ENCODE measurements at places on chromosomes 11 and 22.
A peak's percentile ranks its signal among the peaks of the same experiment; 100 is the strongest.

DNA sequence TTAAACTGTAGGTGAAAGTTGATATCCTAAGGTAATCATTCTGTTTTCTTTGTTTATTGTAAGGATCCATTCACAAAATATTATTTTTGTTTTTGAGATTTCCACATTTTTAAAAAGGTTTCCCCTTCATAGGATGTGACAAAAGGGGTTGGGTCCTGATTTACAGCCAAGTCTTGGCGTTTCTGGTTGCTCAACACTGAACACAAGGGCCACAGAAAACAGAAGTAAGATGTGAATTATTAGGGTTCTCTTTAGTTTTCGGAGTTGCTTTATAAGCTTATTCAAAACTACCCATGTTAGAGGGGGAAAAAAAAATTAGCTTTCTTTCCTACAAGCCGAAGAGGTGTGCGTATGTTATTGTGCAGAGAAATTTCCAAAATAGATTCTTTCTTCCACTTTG is 30.0 kb upstream of the FLI1 start:
- no peak for DNase-seq

- DNase-seq: peak; percentile 34
Observed at GRCh38 chr22:31926969-31927368, 17.4 kb upstream of the YWHAH start.

DNA sequence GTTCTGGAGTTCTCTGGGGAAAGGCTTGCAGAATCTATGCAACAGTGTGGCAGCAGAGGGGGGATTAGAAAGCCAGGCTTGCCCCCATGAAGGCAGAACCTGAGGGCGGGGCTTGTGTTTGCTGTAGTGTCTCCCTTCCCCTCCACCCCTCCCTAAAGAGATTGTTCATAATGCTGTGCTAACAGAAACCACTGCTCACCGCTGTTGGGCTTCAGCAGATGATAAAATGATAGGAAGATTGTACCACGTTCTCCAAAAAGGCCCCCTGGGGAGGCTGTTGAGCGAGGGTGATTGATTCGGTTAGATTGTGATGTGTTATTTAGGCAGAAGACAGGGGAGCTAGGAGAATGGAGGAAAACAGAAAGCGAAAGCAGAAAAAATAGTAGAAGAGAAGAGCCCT is 215.2 kb upstream of the NCAM1 start:
- DNase-seq: no peak

- peak; percentile 70 for DNase-seq
Observed at GRCh38 chr11:108958368-108959104, 293.7 kb downstream of the DDX10 start.

- DNase-seq: no peak
Observed at GRCh38 chr11:68927280-68928135, 23.8 kb downstream of the IGHMBP2 start.

- no peak for DNase-seq
Observed at GRCh38 chr11:12474871-12475270, 97.5 kb downstream of the PARVA start.

- no peak for DNase-seq
Observed at GRCh38 chr11:85776951-85777602, 33.9 kb downstream of the SYTL2 start.

DNA sequence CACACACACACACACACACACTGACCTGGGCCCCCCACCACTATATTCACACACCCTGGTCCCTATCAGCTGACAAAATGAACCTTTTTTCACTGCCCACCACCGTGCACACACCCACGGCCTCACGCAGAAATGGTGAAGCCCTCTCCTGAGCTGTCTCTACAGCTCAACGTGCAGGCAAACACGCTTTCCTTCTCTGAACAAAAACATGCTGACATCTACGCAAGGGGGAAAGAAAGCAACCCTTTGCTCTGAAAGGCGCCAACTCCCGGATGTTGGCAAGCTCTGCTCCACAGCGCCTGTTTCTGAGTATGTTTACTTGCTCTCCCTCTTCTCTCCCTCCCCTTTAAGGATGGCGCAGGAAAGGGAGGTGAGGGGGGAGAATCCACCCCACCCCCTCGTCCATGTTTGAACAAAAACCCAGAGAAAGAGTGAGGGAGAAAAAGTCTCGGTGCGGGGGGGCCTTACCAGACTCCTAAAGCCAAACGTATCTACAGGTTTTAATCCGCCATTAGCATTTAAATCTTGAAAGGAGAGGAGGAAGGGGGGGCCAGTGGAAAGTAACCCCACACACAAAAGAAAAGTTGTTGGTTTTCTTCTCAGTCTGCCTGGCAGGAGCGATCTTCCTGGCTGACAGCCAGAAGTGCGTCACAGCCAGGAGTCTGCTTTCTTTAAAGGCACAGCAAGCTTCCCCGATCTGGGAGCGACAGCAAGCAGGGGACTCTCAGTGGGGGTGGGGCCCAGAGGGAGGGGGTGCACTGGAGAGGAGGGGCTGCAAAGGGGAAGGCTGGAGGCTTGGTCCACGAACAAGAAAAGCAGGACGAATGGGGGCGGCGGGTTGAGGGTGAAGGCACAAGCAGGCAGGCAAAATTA is 39.6 kb downstream of the NUMA1 start:
- DNase-seq: peak; percentile 92

- DNase-seq: no peak
Observed at GRCh38 chr11:128775468-128775867, 81.6 kb downstream of the FLI1 start.

DNA sequence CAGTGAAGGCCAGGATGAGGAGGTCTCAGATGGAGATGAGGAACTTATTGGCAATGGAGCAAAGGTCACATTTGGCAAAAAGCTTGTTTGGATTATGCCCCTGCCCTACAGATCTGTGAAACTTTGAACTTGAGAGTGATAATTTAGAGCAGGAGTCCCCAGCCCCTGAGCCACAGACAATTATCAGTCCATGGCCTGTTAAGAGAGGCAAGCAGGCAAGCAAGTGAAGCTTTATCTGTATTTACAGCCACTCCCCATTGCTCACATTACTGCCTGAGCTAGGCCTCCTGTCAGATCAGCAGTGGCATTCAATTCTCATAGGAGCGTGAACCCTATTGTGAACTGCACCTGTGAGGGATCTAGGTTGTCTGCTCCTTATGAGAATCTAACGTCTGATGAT is 1076.9 kb upstream of the TENM4 start:
- DNase-seq: no peak

- peak; percentile 49 for DNase-seq
Observed at GRCh38 chr22:42317691-42318547, 47.5 kb upstream of the TCF20 start.

GRCh38 chr11:41039592-41039991 is 419.9 kb downstream of the LRRC4C start:
- DNase-seq: no peak

Measured in epithelial cell of esophagus (primary cell).